ENCODE measurements at places on chromosomes 7 and 10. TPM values are rescaled to one million over a fixed set of nuclear protein-coding genes. Genes with fewer than 3 reads are reported as not detected.

The EVX1 gene
- not detected for total RNA-seq

The CADPS2 gene
- total RNA-seq, result 21.6 TPM

The STEAP1B gene
- total RNA-seq, result 23.6 TPM

The VKORC1L1 gene
- 14.4 TPM for total RNA-seq

The SORCS1 gene
- not detected for total RNA-seq

The ALOX5 gene
- not detected for total RNA-seq

The GIMAP1 gene
- total RNA-seq, result under 0.01 TPM

The TMEM178B gene
- not detected for total RNA-seq

The MRC1 gene
- 0.12 TPM for total RNA-seq

The GPR15LG gene
- total RNA-seq, result not detected

The PIK3CG gene
- total RNA-seq, result not detected

The SLC26A3 gene
- not detected for total RNA-seq

The TMEM229A gene
- total RNA-seq, result not detected

The PTCD1 gene
- total RNA-seq, result 9.8 TPM

The CHRM2 gene
- 2.2 TPM for total RNA-seq

The ASIC3 gene
- total RNA-seq, result under 0.01 TPM

All from uterine smooth muscle cell (primary cell).